ENCODE measurements at places on chromosomes 5 and 9.

GRCh38 chr9:6214434-6214833 lies 1.2 kb upstream of the IL33 start:
- DNase-seq, result no peak

GRCh38 chr5:109921735-109922380 lies 232.1 kb downstream of the MAN2A1 start:
- no peak for DNase-seq

- no peak for DNase-seq
Observed at GRCh38 chr5:35876922-35877321, 20.2 kb downstream of the IL7R start.

DNA sequence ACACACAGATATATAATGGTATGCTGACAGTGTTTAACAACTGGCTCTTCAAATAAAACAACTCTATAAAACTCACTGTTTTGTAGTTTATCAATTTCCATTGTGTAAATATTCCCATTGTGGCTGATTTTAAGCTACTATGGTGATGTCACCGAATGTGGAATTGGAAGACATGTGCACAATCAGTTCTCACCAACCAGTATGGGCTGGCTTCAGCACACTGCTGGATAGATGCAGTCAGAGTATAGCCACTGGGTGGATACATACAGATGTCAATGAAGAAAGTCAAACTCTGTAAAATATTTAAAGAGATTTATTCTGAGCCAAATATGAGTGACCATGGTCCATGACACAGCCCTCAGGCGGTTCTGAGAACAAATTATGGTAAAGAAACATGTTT lies 475.9 kb upstream of the SMARCA2 start:
- DNase-seq, result no peak

DNA sequence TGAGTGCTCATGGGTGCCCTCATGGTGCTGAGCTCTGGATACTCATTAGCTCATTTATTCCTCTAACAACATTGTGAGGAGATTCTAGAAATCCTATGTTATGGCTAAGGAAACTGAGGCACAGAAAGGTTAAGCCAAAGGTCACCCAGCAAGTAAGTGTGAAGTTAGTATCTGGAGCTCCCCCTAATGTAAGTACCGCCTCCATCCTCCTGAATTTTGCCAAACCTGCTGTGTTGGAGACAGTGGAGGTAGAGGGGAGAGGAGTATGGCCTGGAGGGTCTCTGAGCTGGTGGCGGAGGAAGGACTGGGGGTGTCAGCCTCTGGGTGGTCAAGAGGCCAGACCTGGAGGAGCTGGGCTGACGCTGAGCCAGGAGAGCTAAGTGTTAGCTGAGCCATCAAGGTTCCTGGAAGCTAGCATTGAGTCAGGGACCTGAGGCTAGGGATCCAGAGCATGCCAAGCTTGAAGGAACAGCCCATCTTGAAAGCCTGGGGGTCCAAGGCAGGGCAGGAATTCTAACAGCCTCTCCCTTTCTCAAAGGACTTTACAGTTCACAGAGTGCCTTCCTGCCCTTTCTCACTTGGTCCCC lies 114.8 kb downstream of the RGS3 start:
- no peak for DNase-seq

GRCh38 chr9:68738358-68738757 lies 33.3 kb downstream of the PIP5K1B start:
- no peak for DNase-seq

- no peak for DNase-seq
Observed at GRCh38 chr5:34957857-34958690, 28.7 kb downstream of the DNAJC21 start.
